ELR (cell line): ENCODE measurements at places on chromosomes 2 and 18.

GRCh38 chr2:48767330-48767729 lies 11.8 kb upstream of the LHCGR start:
- no peak for DNase-seq

GRCh38 chr2:6652251-6652650 lies 213.5 kb downstream of the CMPK2 start:
- no peak for DNase-seq

GRCh38 chr2:190980630-190981209 lies 33.3 kb downstream of the STAT1 start:
- no peak for DNase-seq

DNA sequence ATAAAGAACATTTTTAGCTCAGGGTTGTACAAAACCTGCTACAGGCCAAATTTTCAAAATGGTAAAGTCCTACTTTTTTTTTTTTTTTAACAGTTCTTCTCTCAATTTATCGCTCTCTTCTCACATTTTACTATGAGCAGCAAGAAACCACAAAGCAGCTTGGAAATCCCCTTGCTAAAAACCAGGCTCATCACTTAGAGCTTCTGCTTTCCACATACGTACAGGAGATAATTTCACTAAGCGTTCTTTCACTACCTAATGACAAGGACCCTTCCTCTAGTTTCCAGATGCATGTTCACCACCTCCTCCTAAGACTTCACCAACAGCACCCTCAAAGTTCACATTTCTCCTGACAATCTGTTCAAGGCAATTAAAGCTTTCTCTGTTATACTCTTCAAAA lies 294.9 kb upstream of the CYRIA start:
- no peak for DNase-seq

- DNase-seq: no peak
Measured at GRCh38 chr2:119960821-119961220, 52.1 kb upstream of the EPB41L5 start.
